Body of pancreas (tissue), 4 donors: ENCODE measurements at places on chromosomes 3 and 15. TPM values are rescaled to one million over a fixed set of nuclear protein-coding genes. Genes with fewer than 3 reads are reported as not detected.

Gene HIGD1A
- total RNA-seq: 52.4 TPM

Gene PSMD2
- 75.0 TPM for total RNA-seq

Gene ACOX2
- total RNA-seq: 5.9 TPM

Gene ST6GAL1
- 12.2 TPM for total RNA-seq

Gene UROC1
- not detected for total RNA-seq

Gene COLQ
- 1.8 TPM for total RNA-seq

Gene RETNLB
- total RNA-seq: not detected

Gene TGM4
- total RNA-seq: not detected

Gene ZNF80
- total RNA-seq: not detected

Gene HAPLN3
- total RNA-seq: 8.9 TPM

Gene CELF6
- 7.9 TPM for total RNA-seq

Gene SLCO2A1
- total RNA-seq: 17.5 TPM

- DNase-seq: no peak
These were observed 191.0 kb downstream of the SATB1 start for GRCh38 chr3:18233987-18234716.

DNA sequence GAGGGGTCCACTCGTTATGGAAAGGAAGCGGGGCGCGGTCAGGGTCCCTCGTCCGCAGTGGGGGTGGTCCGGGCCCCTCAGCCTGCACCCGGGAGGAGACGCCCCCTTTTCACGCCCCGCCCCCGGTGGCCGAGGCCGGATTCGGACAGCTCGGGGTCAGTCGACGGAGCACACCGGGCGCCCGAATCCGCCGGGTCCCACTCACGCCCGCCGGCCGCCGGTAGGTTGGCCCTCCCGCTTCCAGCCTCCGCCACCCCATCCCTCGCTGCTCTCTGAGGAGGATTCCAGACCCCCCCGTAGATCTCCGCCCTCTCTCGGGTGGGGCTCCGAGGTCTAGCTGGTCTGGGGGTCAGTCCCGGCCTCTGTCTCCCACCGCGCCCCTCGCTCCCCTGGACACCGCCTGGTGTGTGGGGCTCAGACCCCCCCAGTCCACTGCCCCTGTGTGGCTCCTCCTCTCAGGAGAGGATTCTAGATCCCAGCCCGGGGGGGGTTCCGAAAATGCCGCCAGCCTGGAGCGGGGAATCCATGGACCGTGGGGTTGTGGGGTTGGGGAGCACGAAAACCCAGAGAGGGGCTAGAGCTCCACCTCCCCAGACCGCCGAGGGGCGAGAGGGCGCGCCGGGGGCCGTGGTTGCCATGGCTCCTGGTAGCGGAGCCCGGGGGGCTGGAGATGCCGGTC is 725 bp downstream of the CHL1 start:
- DNase-seq: no peak

DNA sequence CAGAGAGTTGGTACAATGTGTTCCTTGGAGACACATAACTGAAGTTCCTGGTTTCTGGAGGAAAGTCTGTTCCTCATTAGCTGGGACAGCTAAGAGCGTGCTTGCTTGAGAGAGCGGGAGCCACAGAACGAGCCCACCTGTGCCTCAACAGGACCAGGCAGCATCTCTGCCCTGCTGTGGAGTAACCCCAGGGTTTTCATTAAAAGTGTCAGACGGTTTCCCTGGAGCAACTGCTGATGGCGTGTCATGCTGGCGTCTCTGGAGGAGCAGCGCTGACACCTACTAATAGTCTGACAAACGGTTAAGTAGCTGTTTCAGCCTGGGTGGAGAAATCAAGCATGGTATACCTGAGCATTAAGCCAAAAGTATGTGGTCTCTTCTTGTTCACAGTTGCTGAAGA is 150.0 kb downstream of the MCTP2 start:
- DNase-seq: no peak

- no peak for DNase-seq
These were observed 4.6 kb downstream of the SUMF1 start for GRCh38 chr3:4462369-4463040.

DNA sequence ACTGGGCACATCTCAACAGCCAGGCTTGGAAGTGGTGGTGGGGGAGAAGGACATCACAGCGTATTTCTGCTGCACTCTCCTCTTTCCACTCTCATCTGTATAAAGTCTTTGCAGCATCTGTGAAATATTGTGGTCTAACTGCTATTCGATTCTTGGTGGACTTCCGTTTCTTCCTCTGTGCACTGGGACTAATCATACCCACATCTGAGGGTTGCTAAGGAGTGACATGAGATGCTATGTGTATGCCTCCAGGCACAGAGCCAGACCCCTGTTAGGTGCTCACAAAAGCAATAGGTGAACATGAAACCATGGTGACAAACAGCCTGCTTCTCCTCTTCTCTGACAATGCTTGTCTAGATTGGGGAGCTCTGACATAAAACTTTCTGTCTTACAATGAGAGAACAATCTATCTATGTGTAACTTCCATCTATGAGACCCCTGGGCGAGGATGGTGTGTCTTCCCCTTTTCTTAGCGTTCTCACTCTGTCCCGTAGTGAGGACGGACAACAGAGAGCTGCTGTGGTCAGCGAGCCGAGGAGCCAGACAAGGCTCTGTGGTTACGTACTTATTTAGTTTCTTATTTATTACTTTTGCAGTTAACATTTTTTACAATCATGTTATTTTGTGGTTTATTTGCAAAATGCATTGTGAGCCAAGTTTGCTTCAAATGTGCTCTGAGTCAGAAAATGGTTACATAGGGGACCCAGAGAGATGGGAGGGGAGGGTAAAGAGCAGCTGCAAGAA is 196.7 kb upstream of the TPRG1 start:
- peak; percentile 30 for DNase-seq

DNA sequence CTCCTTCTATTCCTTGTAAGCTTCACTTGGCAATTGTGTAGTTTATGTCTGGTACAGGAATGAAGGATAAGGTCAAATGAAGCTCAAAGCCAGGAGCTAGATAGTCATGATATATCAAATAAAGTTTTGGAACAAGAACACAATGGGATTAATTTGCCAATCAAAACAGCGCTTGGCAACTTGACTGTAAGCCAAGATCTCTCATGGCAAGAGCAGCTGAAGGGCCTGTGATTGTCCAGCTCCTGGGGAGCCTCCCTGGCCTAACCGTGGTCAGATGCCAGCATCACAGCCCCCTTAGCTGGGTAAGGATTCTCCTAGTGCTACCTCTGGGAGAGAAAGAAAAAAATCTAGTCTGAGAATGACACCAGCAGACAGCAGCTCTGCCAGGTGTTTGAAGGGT is 97.2 kb downstream of the LIPC start:
- peak; percentile 28 for DNase-seq

DNA sequence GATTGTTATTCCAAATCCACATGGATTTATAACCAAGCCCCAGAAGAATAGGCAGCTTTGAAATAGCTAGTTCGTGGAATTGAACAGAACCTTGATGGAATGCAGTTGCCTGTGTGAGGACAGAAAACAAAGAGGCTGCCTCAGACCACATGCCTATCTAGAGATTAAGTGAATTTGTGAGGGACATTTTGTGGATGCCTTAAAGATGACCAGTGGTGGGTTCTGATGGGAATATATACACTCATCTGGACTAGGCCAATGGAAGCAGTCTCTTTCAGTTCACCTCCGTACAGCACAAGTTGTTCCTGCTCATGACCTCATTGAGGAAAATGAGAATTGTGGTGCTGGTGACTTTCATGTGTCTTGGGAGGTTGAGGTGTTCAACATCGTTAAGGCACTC is 63.2 kb upstream of the PYDC2 start:
- DNase-seq: no peak

DNA sequence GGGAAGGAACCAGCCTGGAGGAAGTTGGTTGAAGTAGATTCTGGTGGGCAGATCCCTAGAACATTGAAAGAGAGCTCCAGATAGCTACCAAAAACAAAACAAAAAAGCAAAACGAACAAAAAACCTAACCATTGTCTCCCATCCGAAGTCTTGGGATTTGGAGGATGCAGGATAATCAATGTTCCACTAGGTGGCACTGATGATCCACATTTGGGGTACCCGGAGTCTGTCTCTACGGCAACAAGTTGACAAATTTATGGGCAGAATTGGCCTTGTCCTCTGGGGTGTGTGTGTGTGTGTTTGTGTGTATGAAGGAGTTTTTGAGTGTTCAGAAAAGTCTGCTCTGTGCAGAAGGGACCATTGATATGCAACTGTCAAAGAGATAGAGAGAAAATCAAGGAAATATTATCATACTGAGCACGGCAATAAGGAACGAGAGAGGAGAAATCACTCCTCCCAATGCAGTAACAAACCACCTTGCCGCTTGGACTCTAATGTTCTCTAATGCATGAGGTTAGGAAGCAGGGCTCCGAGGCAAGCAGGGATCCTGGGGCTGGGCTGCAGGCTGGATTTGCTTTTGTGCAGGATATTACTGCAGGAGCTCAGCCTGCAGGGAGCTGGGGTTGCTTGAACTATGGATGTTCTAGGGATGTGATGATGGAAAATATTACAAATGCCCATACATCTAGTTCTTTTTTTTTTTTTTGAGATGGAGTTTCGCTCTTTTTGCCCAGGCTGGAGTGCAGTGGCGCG is 59.8 kb upstream of the KLHL25 start:
- DNase-seq: peak; percentile 50

DNA sequence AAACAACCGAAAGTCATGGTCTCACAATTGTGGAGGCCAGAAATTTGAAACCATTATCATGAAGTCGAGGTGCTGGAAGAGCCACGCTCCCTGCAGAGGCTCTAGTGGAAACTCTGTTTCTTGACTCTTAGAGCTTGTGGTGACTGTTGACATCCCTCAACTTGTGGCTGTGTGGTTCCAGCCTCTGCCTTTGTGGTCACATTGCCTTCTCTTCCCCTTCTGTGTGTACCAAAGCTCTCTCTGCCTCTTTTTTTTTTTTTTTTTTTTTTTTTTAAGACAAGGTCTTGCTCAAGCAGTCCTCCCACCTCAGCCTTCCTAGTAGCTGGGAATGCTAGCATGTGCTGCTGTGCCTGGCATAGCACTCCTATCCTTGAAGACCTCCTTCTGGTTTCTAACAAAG is 48.7 kb upstream of the CRTC3 start:
- peak; percentile 8 for DNase-seq

- no peak for DNase-seq
These were observed 30.1 kb downstream of the BOC start for GRCh38 chr3:113241292-113242095.

- no peak for DNase-seq
These were observed 6.2 kb downstream of the DLG1 start for GRCh38 chr3:197292083-197292646.

GRCh38 chr3:192566706-192567290 is 160.5 kb downstream of the FGF12 start:
- peak; percentile 87 for DNase-seq

DNA sequence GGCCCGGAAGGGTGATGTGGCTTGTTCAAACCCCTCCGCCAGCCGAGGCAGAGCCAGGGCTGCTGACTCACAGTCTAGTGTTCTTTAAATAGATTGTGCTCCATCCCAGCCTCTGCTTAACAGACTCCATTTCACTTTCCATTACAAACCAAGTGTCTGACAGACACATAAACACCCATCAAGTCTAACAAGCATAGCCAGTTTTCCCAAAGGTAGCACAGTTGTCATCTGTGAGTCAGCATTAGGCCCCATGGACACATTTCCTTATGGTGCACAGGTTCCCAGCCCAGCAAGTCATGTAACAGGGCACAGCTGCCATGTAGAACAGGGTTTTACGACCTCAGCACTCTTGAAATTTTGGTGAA is 109.9 kb upstream of the RAP2B start:
- DNase-seq: peak; percentile 9

- no peak for DNase-seq
These were observed 64.8 kb upstream of the ABHD2 start for GRCh38 chr15:89023311-89023961.

- DNase-seq: no peak
These were observed 123.9 kb downstream of the TMCC1 start for GRCh38 chr3:129769616-129770015.

GRCh38 chr3:71168880-71169411 is 414.6 kb downstream of the FOXP1 start:
- no peak for DNase-seq

- no peak for DNase-seq
These were observed 63.4 kb downstream of the CACNA2D3 start for GRCh38 chr3:54185740-54186139.

DNA sequence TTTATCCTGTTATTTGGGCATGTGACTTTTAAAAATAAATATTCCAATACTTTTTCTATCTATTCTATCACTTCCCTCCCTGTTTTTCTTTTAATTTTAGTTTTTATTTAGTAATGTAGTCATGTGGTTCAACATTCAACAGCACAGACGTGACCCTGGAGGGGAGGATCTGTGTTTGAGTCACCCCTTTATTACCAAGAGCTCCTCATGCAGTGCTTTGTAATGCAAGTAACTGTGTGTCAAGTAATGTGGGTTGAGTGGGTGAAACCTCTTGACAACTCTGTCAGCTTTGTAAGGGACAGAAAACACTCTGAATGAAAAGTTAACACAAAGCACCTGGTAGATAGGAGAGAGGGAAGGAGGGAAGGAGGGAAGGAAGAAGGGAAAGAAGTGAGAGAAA is 89.7 kb upstream of the FGF12 start:
- no peak for DNase-seq

GRCh38 chr15:35725353-35725752 is 179.4 kb upstream of the DPH6 start:
- no peak for DNase-seq

DNA sequence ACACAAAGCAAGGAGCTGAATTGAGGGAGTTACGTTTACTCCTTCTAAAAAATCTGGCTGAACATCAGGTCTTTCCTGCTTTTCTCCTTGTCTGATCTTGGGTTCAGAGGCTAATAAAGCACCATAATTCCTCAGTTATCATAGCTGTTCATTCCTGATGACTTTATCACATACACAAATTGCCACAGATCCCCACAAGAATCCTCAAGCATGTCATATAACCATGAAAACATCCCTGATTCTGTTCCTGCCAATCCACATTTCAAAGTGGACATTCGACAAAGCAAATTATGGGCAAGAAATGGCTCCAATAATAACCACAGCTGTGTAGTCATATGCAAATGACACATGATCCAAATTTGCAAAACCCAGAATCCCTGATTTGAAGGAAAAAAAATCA is 321.3 kb downstream of the MEX3B start:
- no peak for DNase-seq

DNA sequence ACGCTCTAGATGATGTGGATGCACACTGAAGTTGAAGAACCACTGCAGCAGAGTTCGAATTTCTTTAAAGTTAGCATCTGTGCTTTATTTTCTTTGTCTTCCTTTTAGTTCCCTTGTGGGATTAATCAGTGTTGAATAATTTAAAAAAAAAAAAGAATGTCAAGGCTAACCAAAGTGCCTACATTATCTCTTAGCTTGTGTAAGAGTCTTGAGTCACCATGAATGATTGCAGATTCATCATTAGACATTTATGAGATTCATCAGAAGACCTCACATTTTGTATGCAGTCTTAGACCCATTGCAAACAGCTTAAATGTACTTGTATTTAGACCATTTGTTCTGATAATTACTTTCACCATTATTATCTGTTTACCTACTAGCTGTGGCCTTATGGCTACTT is 182.2 kb downstream of the FNDC3B start:
- DNase-seq: no peak

GRCh38 chr15:81229586-81229985 is 32.9 kb downstream of the IL16 start:
- peak; percentile 29 for DNase-seq

- DNase-seq: no peak
These were observed 25.1 kb upstream of the POLG start for GRCh38 chr15:89359471-89360293.
